ENCODE measurements at places on chromosomes 3 and 15.

DNA sequence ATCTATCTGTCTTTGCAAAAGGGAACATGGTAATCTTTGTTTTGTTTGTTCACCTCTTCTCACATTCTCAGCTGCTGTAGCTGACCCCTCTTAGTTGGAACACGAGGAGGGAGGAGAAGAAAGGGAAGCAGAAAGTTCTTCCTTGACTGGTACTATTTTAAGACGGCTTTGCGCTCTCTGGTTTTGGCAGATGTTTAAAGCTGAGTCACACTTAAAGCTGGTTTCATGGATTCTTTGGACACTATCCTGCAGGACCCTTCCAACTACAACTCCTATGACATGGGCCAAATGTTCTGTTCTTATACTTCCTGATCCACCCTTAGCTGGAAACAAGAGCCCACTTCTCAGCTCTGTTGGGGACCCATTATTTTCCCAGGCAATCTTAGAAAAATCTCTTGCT is 40.6 kb upstream of the FXR1 start:
- DNase-seq: no peak

DNA sequence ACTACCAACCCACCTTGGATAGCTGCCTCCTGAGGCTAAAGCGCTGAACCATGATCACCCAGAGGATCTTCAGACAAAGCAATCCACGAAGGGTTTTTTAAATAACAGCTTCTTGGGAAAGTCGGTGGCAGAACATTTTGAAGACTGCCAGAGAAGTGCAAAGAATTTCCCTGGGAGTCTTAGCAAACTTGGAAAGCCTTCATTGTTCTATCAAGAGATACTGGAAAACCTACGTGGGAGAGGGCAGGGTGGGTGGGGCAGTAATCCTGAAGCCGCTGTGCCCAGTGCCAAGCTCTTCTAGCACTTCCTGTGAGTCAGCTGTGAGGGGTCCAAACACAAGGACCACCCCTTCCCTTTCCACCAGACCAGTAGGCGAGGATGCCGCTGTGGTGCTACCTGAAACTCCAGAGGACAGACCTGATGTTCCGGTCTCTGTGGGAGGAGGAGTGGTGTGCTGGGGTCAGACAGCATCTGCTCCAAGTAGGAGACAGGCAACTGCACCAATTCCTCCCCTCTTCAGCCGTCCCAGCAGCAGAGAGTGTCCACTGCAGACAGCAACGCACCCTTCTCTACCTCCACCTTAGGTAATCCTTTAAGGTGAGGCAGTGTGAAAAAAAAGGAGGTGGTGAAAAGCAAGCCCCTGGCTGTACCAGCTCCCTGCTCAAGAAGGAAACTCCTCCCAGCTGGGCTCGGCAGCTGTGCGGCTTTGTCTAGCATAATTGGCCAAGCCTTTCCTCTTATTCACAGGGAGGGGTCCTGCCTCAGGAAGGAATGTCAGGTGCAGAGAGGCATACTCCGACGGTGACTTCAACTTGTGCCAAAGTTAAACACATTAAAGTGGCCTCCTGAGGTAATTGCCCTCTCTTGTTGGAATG is 99.0 kb downstream of the TMCC1 start:
- DNase-seq: no peak

- DNase-seq: no peak
Measured at GRCh38 chr3:140449413-140450256, 228.2 kb upstream of the TRIM42 start.

GRCh38 chr3:177596248-177596815 is 399.1 kb upstream of the TBL1XR1 start:
- DNase-seq: no peak

- no peak for DNase-seq
Measured at GRCh38 chr3:117016378-117016777, 306.8 kb downstream of the TUSC7 start.

- DNase-seq: no peak
Measured at GRCh38 chr3:102194760-102195159, 240.1 kb upstream of the ZPLD1 start.

DNA sequence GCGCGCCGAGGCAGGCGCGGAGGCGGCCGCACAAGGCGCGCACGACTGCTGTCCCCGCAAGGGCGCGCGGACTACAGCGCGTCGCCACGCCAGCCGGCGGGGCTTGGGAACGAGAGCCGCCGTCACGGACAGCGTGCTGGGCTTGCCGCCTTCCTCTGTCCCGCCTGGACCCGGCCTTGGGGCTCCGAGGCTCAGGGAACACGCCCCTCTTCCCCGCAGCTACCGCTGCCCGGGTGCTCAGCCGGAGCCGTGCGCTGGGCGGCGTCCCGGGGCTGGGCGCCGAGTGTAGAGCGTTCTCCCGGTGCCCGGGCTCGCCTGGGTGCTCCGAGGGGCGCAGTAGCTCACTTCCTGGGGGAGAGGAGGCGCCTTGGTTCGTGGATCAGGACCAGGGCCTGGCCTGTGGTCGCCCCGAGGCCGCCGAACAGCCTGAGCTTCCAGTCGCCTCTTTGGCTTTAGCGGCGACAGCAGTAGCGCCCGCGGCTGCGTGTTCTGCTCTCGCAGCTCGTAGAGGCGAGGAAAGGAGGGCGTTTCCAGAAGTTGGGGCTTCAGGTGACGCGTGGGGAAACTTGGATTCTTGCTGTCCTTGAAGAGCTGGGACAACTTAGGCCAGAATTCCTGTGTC is 226.7 kb upstream of the C2CD4B start:
- DNase-seq: peak; percentile 17

DNA sequence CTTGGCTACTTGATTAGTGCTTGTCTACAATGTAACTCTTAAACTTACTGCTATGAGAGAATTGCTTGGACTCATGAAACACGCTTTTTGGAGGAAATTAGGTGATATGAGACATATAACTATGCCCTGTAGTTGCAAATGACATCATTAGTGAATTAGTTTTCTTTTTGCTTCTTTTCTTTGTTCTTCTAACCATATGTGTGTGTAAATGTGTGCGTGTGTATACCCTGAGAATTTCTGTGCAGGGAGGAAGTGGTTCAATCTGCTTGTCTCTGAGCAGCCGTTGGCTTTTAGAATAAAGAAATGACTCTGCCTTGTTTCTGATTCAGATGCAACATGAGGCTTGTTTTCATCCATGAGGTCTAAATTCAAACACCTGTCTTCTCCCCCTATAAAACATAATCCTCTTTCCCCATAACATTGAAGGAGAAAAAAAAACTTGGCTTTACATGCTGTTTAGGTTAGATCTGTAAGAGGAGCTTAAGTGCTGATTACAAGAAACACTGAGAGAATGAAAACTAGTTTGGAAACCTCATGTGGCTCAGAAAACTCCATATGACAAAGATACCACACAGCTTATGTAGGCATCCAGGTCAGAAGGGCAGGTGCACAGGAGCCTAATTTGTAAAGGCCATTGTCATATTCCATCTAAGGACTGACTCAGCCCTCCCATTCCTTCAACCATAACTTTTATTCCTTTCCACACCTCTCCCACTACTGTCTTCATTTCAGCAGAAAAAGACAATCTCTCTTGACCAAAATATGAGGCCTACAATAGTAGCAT is 30.5 kb upstream of the BLM start:
- no peak for DNase-seq

DNA sequence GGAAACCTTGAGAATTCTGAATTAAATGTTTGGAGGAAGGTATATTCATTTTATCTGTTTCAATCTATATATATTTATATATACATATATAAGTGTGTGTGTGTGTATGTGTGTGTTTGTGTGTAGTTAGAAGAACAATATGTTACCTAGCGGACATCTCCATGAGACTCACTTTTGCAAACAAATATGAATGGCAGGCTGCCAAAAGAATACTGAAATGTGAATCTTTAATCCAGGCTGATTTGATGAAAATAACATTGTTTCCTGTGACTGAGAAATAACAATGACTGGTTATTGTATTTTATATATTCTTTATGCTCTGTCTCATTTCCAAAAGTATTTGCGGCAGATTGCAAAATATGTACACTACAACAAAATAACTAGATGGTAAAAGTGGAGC is 255.5 kb upstream of the TGFBR2 start:
- DNase-seq: no peak

DNA sequence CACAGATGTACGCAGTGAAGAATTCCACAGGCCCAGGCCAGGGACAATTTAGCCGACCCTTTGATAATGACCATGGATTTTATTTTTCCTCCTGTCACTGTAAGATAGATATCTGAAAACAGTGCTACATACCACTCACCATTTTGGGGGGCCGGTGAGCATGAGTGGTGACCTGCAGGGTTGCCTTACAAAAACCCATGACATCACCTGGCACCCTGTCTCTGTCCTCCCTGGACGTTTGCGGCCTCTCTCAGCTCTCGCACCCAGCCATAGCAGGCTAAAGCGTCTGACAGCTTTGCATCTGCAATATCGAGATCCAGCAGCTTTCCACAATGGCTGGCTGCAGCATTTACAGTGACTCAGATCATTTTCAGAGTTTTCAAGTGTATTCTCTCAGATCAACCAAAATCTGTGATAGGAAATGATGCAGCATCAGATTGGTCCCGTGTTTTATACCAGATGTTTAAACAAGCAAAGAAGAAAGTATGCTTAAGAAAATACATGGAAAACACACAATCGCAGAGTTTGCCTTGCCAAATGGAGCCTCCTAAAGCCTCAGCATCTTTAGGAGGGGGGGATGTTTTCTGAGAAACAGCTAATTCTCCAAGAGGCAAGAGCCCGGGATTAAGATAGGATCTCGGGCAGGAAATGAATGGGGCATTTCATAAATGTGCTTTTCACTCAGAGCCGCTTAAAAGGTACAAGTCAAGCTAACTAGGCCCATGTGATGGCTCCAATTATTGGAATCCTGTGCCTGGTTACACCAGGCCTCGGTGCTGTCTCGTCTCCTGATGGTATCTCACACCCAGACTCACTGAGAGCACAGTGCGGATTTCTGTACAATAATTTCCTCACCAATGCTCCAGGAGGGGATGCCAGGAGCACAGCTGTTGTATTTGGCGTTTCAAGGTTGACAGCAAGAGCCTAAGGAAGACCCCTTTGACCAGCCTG is 257.3 kb downstream of the XXYLT1 start:
- DNase-seq: no peak

DNA sequence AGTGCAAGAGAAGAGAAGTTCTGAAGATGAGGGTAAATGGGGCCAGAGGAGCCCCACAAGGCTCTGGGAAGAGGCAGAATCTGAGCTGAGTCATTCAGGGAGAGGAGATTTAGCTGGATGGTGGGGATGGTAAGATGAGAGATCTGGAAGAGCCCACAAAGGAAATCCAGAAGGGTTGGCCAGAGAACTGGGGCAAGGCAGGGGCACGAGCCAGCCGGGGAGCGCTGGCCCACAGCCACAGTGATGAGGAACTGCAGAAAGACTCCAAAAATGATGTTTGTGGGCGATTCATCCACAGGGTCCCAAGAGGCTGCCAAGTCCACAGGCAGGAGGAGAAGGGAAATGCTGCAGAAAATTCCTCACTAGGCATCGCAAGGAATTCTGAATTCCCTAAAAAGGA is 75.9 kb upstream of the ATP2B2 start:
- peak; percentile 39 for DNase-seq

DNA sequence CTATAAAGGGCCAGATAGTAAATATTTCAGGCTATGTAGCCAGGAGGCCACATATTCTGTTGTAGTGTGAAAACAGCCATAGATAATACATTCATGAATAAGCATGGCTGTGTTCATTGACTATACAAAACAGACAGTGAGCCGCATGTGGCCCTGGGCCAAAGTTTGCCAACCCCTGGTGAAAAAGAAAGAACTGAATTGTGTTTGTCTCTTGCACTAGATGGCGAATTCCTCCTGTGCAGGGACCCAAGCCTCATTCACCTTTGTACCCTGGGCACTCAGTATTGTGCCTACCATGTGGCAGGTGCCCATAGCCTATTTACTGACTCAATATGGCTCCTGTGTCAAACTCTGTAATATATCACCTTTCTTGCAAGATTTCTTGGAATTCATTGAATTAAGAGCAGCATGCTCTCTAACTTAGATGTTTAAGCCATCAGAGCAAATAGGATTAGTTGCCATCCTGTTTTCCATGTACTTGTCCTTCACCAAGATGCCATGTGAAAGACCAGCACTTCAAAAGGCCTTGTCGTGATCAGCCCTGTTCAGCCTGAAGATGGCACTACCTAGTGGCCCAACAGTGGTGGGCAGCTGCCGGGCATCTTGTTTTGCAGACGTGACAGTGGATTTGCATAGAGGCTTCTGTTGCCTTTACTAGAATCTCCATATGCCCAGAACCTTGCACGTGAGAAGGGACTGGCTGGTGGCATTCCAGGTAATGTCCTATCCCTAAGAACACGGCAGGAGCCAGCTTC is 50.9 kb upstream of the CMTM7 start:
- DNase-seq: no peak

- DNase-seq: no peak
Measured at GRCh38 chr3:133138017-133138416, 99.8 kb downstream of the TMEM108 start.
